ENCODE measurements at places on chromosomes 7 and 10.

DNA sequence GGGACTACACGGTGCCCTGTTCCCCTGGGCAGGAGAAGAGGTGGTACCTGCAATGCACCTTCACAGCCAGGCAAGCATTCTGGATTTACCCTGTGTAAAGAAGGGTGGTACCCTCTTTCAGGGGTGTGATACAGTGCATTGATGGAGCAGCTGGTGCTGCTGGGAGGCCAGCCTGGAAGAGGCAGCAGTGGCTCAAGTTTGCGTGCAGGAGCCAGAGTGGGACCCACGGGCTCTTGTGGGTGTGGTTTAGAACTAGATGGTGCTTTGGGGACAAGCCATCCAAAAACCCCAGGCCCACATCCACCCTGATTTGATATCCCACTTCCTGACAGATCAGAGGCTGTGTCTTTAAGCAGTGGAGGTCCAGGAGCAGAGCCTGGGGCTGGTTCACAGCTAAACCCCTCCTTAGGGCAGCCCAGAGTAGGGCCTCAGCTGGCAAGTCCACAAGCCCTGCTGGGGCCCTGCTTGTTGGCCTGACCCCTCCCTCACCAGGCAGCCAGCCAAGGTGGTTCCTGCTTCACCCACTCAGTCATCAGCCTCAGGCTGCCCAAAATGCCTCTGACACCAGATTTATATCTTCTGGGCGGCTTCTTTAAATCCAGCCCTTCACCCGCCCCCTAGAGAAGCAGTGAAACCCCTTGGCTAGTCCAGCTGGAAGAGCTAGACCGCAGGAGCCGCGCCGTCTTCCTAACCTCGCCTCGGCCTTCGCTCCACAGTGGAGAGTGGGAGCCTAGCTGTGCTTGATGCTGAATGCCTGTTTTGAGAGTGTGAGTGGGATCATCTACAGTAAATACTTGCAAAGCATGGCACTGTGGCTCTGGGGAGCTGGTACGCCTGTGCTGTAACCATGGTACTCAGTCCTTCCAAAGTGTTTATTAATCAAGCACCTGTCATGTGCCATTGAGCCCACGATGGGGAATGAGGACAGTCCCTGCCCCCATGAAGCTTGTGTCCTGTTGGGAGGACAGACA, 1.4 kb upstream of the ASIC3 start:
- no peak for DNase-seq

DNA sequence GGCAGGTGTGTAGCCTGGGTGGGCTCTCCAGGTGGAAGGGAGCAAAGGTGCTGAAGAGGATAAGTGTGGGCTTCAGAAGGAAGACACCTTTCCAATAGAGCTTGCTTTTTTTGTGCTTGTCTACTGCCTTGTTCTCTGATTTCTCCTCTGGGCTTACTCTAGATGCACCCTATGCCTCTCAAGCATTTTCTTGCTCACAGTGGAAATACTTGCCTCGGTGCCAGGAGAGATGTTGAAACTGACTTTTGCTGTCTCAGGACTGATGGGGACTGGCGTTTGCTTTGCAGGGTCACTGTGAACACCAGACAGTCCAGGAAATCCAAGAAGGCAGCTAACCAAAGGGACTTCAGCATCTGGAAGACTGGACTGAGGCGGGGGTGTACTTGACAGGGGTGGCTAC, 187.9 kb downstream of the SNX10 start:
- no peak for DNase-seq

DNA sequence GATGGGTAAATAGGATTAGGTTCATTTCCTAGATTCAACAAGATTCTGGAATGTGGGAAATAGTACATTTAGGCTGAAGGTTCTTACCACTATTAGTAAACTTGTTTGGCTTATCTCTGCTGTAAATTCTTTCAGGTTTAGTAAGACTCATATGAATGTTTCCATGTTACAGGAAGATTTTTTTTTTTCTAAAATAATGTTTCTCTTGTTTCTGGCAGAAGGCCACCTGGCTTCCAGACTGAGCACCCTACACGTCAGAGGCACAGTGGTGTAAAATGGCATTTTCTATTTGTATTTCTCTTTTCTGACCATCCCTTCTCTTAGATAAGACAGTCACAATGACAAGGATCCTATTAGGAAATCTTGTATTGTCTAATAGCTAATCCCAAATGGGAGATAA, 22.7 kb upstream of the AASS start:
- no peak for DNase-seq

GRCh38 chr10:74816824-74817498, 9.4 kb upstream of the KAT6B start:
- no peak for DNase-seq

- no peak for DNase-seq
These were observed 34.7 kb downstream of the SPDYE6 start for GRCh38 chr7:102321351-102322201.

DNA sequence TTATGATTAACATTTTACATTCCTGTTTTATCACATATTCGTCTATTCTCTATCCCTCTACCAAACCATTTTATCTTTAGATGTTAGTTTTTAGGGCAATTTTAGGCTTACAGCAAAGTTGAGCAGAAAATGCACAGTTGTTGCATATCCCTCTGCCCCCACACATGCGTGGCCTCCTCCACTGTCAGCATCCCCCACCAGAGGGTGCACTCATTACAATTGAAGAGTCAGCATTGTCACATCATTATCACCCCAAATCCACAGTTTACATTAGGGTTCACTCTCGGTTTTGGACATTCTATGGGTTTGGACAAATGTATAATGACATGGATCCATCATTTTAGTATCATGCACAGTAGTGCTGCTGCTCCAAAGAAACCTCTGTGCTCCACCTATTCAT, 86.4 kb downstream of the WDR37 start:
- no peak for DNase-seq

- DNase-seq = no peak
These were observed 11.6 kb downstream of the GATA3 start for GRCh38 chr10:8066124-8066523.

GRCh38 chr7:151351027-151351426, 9.4 kb downstream of the NUB1 start:
- DNase-seq = no peak

- DNase-seq = no peak
These were observed 86.7 kb downstream of the GFRA1 start for GRCh38 chr10:116186273-116186672.

DNA sequence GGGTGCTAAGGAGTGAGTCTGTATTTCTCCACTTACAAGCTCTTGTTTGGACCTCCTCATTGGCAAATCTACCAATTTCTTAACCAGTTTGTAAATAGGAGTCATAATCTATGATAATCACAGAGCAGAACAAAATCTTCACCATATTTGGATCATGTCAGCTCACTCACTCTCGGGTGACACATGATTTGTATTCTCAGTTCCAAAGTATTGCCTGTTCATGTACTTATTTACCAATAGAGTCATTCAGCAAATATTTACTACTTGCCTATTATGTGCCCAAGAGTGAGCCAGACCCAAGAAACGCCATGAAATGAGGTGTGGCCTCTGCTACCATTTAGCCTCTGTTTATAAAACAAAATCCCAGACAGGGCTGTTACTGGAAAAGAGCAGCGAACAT, 114.8 kb downstream of the TSPAN12 start:
- DNase-seq = no peak

GRCh38 chr7:6479067-6479466, 31.3 kb upstream of the DAGLB start:
- DNase-seq = no peak

DNA sequence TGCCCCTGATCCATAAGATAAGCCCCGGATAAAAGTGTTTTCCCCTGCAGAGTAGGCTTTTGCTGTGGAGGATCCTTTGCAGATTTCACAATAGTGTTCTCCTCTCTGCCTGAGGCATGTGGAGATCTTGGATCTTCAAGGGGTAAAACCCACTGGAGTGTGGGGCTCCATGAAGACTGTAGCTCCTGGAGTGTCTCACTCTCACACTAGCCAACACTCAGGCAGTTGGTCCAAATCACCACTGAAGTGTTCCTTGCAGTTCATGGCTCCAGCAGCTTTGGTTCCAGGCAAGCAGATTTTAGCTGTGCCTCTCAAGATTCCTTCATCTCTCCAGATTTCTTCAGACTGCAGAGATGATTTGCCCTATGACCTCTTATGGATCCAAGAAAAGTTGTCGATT, 665.3 kb downstream of the TNS3 start:
- DNase-seq = no peak

- DNase-seq = no peak
These were observed 16.7 kb downstream of the AQP1 start for GRCh38 chr7:30928254-30928872.

GRCh38 chr7:74182453-74183090, 8.4 kb downstream of the EIF4H start:
- DNase-seq = no peak

DNA sequence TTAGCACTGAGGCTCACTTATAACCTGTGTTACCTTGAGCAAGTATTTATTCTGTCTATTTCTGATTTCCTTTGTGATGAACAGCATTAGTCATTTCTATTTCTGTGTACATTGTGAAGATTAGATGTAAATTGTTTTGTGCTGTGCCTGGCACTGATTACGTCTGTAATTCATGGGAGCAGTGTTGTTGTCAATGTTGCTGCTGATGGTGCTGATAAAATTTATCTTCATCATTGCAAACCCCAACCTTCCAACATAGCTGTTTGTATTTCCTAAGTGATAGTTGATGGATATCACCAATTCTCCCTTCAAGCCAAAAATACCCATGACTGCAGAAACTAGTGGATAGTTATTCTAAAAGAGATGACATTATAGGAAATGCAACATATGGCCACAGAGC, 400.5 kb upstream of the GRM3 start:
- no peak for DNase-seq
